ENCODE measurements at places on chromosomes 6 and 20.

DNA sequence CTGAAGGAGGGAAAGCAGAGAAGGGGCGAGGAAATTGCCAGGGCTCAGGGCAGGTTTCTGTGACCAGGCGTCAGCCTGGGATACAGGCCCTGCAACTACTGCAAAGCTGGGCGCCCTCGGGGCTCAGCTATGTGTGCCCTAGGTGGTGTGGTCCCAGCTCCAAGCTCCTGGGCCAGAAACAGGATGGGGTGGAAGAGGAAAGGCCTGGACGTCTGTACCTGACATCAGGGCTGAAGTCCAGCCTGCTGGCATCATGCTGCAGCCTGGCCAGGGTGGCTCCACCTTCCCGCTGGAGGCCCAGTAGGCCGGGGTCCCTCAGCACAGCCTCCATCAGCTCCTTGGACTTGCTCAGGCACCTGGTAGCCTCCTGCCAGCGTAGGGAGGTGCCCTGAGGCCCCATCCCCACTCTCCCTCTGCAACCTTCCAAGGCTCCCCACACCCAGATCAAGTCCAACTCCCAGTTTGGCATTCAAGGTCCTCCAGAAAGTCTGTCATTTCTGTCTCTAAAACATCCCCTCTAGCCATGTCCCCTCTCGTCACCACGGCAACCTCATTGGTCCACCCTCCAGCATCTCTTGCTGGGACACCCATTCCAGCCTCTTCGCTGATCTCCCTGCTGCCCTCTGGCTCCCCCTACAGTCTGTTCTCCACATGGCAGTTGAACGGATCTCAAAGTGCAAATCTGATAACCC, 38.2 kb downstream of the KIAA1755 start:
- peak; percentile 51 for DNase-seq

DNA sequence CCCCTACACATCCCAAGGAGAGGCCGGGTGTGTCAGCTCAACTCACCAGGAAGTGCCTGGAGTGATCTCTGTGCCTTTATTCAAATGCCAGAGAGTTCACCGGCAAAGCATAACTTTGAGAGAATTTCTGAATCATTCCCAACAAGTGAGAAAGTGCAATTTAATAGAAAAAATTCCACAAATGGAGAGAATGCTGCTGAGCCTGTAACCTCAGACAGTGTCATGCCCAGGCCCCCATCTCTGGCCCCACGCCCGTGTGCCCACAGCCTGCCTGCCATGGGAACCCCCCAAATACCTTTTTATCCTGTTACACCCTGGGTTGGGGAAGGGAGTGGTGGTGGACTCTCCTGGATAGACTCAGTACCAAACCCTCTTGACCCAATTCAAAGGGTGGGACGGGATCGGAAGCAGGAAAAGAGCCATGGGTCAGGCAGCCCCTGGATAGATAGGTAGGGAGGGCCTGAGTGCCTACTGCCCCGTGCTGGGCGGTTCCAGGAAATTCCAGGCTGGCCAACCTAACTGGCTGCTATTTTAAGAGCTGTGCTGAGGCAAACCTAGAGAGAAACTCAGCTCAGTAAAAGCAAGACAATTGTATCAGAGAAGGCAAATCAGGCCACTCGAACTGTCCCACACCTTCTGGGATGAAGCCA, 179.0 kb upstream of the FOXA2 start:
- DNase-seq, result no peak

GRCh38 chr6:168355716-168356522, 36.3 kb upstream of the DACT2 start:
- DNase-seq, result no peak

DNA sequence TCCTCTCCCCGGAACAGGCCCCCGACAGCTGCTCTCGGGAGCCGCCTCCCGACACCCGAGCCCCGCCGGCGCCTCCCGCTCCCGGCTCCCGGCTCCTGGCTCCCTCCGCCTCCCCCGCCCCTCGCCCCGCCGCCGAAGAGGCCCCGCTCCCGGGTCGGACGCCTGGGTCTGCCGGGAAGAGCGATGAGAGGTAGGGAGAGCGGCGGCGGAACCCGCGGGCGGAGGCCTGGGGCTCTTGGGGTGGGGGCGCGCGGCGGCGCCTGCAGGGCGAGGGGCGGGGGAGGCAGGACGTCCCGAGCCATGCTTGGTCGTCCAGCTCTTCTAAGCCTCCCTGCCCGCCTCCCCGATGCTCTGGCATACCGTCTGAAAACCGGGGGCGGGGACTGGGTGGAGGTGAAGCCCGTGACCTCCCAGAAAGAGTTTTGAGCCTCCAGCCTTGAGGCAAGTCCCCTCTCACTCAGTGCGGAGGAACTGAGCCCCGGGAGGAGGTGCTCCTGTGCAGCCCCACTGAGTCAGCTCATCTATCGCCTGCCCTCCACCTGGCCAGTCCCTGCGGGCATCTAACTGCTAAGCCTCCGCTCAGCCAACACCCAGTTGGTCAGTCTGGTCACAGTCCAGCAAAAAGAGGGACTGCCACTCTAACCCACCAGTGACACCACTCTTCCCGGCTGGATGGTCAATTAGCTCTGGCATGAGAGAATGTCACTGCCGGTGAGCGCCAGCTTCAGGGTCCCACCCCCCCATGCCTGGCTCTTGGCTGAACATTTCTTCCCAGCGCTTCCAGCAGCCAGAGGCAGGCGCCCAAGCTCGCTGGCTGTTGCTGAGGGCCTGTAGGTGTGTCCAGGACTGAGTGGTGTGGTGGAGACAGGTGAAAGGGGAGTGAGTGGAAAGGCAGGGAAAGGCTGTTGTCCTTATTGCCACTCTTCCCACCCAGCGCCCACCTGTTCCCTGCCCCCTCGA, 482 bp downstream of the DDR1 start:
- peak; percentile 46 for DNase-seq

GRCh38 chr20:11522366-11522741, 395.3 kb upstream of the BTBD3 start:
- no peak for DNase-seq

DNA sequence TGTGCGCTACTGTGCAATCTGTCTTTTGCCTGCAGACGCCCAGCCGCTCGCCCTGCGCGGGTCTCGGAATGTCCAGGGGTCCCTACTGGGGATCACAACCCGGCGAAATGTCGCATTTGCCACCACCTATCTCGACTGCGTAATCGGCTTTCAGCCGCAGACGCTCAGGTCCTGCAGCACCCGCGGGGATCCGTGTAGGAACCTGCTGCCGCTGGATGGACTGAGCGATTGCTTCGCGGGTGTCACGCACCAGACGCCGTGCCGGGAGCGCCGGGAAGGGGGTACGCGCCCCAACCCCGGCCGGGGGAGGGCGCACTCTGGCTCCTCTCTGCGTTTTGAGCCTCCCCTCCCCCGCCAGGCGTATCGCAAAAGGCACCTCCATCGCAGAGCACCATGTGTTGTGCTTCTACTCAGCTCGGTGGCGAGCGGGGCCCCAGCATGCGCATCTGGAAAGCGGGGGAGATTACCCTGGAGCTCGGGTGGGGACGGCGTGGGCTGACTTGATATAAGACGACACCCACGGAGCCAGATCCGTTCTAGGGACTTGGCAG, 747 bp upstream of the PTPRA start:
- DNase-seq, result peak; percentile 82

- no peak for DNase-seq
Measured at GRCh38 chr6:133166766-133167165, 74.4 kb upstream of the EYA4 start.

DNA sequence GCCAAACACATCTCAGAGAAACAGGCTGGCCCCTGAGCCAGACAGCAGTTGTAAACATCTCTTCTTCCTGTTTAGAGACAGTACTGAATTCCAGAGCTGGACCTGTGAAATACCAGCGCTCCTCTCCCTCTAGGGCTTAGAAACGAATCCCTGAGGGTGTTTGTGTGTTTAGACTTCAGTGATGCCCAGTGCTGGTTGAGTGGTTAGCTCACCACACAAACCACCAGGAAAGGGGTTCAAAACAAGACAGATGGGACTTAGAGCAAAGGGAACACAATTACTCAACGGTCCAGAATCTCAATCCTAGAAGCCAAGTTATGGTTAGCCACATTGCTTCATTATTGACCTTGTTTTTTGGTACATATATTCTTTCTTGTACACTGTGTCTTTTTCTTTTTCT, 108.7 kb upstream of the TMEM170B start:
- DNase-seq, result no peak

GRCh38 chr6:50116390-50116789, 66.7 kb upstream of the DEFB112 start:
- no peak for DNase-seq

DNA sequence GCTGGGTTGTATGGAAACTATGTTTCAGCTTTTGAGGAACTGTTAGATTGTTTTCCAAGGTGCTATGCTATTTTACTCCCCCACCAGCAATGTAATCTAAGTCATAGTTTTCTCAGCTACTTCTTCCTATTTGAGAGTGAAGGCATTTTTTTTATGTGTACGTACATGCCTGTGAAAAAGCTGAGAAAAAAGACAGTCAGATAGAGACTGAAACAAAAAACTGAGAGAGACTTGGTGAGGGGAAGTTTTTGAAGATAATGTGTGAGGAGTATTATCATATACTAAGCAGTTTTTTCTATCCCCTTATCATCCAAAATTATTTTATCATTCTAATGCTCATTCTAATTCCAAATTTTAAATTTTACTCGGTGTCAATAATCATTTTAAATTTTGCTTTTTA, 780.0 kb downstream of the BCKDHB start:
- no peak for DNase-seq

GRCh38 chr6:145688493-145688905, 46.8 kb downstream of the EPM2A start:
- no peak for DNase-seq

DNA sequence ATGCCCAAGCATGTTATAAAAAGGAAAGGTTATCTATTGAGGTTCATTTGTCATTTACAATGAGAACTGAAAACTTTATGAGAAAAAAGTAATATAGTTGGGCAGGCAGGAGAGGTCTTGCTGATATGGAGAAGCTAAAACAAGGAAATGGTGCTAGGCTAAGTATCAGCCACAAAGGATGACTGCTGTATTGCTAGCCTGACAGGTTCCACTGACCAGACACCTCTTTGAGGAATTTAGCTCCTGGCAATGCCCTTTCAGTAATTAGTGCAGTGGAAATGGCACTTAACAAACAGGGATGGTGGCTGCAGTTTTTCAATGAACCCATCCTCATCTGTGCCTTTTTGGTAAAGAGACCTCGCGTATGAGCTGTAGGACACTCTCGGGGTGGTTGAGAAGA, 284.4 kb downstream of the ZFAND3 start:
- DNase-seq, result no peak

GRCh38 chr20:44500221-44500620, 21.6 kb downstream of the SERINC3 start:
- DNase-seq, result no peak

GRCh38 chr6:7311917-7312615, 933 bp downstream of the SSR1 start:
- DNase-seq, result no peak

All from activated T-cell treated with anti-CD3 and anti-CD28 coated beads, Interleukin-2, amount 50 U/mL, for 1 hour (primary cell).